Activated CD4-positive, alpha-beta memory T cell treated with anti-CD3 and anti-CD28 coated beads for 36 hours (primary cell): ENCODE measurements at places on chromosomes 3 and 15.
A peak's percentile ranks its signal among the peaks of the same experiment; 100 is the strongest.

DNA sequence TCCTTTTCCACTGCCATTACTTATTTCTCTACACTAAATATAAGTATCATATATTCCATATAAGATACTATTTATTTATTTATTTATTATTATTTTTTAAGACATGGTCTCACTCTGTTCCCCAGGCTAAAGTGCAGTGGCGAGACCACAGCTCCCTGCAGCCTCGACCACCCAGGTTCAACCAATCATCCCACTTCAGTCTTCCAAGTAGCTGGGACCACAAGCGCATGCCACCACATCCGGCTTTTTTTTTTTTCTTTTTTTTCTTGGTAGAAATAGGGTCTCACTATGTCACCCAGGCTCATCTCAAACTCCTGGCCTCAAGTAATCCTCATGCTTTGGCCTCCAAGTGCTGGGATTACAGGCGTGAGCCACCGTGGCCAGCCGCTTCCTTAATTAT, 56.6 kb downstream of the TP53BP1 start:
- H3K4me3 ChIP-seq, result no peak overlapping the region
- H3K4me1 ChIP-seq, result peaks cover 8% of the 10 kb centered on the region
- DNase-seq, result no peak
- no peak overlapping the region for H3K27ac ChIP-seq

GRCh38 chr3:76021376-76021775, 236.0 kb upstream of the ZNF717 start:
- H3K4me1 ChIP-seq, result no peaks in the 10 kb centered on the region
- no peaks in the 10 kb centered on the region for H3K36me3 ChIP-seq
- H3K27me3 ChIP-seq, result no peaks in the 10 kb centered on the region
- H3K4me3 ChIP-seq, result no peak overlapping the region

DNA sequence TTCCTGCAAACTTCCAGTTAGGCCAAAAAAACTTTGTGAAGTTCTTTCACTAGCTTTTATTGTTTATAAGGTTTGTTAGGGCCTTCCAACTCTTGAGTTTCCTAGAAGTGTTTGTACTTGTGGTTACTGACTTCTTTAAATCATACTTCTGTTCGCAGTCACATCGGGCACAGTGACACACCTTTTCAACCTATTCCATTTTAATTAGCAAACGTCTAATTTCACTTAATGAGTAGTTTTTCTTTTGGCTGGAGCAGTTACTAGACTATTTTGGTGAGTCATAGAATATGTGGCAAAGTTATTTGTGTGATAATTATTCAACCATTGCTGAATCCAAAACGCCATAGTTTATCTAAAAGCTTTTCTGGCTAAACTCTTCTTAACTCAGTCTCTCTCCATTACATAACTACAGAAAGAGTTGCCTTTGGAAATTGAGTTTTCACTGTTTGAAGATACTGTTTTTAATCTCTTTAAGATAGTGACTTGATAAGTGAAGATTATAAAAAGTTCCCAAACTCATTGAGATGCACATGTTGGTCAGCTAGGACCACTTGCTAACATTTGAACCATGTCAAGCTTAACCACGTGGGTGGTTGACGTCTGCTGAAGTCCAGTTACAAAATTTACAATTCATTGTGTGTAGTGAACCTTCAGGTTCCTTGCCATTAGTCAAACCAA, 21.5 kb downstream of the CNOT10 start:
- no peak overlapping the region for H3K4me3 ChIP-seq
- no peak overlapping the region for H3K27ac ChIP-seq
- peaks cover 25% of the 10 kb centered on the region for H3K4me1 ChIP-seq
- peaks cover 37% of the 10 kb centered on the region for H3K36me3 ChIP-seq
- no peaks in the 10 kb centered on the region for H3K27me3 ChIP-seq

- no peak overlapping the region for H3K27ac ChIP-seq
- no peak for DNase-seq
- no peaks in the 10 kb centered on the region for H3K27me3 ChIP-seq
- no peak overlapping the region for H3K4me3 ChIP-seq
- peaks cover 10% of the 10 kb centered on the region for H3K4me1 ChIP-seq
Observed at GRCh38 chr3:134201201-134202130, 49.2 kb downstream of the RYK start.

DNA sequence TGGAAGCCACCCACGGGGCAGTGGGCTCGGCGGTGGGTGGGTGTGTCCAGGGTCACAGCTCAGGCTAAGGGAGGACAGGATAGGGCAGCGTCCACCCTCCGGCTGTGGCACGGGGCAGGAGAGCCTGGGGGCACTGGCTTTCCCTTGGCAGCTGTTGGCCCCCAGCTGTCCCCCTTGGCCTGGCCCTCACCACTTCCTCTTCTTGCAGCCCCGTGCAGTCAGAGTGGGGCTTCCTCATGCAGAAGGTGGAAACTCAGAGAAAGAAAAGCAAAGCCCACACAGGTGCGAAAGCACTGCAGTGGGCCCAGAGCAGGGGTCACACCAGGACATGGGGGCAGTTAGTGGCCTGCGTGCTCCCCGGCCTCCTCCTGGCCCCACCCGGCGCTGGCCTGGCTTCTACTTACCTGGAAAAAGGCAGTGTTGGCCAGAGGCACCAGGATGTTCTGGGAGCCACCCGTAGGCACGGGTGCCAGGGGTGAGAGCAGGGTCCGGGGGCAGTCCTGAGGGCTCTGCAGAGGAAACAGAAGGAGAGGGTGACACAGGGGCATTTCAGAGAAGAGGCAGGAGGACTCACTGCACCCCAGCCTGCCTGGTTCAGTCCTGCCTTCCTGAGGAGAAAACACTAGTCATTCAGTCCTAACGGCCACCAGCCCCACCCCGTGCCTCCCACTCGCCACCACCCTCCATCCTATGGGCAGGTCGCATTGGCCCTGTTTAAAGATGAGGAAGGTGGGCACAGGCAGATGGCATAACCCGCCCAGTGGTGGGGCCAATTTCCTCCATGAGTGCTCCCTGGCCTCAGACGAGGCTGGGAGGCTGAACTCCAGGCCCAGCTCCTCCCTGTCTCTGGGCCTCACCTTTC, 28.3 kb downstream of the PLXND1 start:
- H3K4me3 ChIP-seq, result no peak overlapping the region
- peak overlapping the region; percentile 52 for H3K27ac ChIP-seq
- peaks cover 23% of the 10 kb centered on the region for H3K4me1 ChIP-seq
- no peaks in the 10 kb centered on the region for H3K27me3 ChIP-seq

DNA sequence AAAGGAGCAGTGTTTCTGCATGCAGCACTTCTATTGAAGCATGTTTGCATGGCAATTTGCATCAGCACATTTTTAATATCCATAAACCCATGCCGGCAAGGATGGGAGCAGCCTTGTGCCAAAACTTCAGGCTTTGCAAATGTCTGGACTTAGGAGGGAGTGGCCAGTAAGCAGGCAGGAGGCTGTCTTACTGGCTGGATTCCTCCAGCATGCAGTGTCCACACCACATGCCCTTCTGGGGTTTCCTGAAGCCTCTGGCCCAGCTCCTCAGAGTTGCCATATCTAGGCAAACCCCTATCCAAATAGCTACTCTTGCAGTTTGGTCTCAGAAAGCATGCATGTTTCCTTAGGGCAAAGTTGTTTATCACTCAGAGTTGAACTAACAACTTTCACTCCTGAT, 139.1 kb upstream of the MRPS22 start:
- H3K27ac ChIP-seq, result no peak overlapping the region
- H3K27me3 ChIP-seq, result peaks cover 4% of the 10 kb centered on the region
- no peak overlapping the region for H3K4me3 ChIP-seq
- no peaks in the 10 kb centered on the region for H3K36me3 ChIP-seq
- no peak for DNase-seq

GRCh38 chr15:43516185-43516584, 1.2 kb upstream of the MAP1A start:
- DNase-seq, result no peak
- peaks cover 27% of the 10 kb centered on the region for H3K4me1 ChIP-seq

DNA sequence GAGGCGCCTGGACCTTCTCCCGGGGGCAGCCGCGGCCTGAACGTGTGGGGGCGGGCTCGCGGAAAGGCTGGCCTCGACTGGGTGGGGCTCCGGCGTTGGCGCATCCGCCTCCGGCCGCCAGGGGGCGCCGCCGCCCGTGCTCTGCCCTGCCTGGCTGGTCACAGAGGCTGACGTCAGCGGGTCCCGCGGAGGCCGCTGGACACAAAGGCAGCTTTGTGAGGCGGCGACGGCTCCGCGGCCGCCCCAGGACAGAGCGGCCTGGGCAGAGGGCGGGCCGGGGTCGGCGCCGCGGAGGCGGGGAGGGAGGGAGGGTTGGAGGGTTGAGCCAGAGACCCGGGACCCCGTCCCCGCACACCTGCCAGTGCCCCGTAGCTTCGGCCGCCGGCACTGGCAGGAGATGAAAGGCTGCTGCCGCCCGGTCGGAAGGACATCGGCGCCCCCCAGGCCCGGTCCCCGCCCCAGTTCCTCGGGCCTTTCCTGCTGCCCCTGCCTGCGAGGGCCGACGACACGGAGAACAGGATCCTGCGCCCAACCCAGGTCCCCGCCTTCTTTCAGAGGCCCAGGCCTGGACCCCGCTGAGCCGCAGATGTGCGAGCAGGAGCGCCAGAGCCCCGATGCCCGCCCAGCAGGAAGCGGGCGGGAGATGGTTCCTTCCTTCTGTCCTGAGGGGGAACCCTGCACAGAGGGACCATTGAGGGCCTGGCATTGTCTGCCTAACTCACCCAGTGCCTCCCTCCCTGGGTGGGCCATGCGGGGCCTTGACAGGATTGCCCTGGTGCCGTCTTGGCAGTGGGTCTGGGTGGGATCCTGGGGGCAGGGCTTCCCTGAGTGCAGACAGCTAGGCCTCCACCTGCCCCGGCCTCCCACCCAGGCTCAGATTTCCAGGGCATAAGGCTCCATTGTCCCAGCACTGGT, 8.7 kb upstream of the SEMA3B start:
- peak overlapping the region; percentile 69 for H3K27ac ChIP-seq
- H3K4me3 ChIP-seq, result peak overlapping the region; percentile 59
- DNase-seq, result peak; percentile 92
- H3K27me3 ChIP-seq, result no peaks in the 10 kb centered on the region
- peaks cover 6% of the 10 kb centered on the region for H3K4me1 ChIP-seq

- peaks cover 2% of the 10 kb centered on the region for H3K36me3 ChIP-seq
- no peak for DNase-seq
- no peak overlapping the region for H3K4me3 ChIP-seq
- H3K27ac ChIP-seq, result no peak overlapping the region
Observed at GRCh38 chr15:100439514-100439913, 89.2 kb downstream of the CERS3 start.

DNA sequence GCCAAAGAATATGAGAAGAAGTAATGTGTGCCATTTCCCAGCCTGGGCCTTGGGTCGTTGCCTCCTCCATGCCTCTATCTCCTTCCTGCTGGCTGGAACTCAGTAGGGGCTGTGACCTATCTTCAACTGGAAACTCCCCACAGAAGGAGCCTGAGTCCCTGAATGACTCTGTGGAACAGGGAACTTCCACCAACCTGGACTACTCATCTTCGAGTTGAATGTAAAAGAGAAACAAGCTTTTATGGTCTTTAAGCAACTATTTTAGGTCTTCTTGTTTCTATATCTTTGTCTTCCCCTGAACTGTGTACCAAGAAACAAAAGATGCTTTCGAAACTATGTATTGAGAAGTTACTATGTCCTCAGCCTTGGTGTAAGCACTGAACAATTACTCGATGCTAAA, 355.3 kb upstream of the NR2F2 start:
- H3K4me3 ChIP-seq, result no peak overlapping the region
- H3K27ac ChIP-seq, result no peak overlapping the region
- no peaks in the 10 kb centered on the region for H3K4me1 ChIP-seq
- no peaks in the 10 kb centered on the region for H3K36me3 ChIP-seq
- DNase-seq, result no peak

- no peak overlapping the region for H3K4me3 ChIP-seq
- DNase-seq, result no peak
- no peaks in the 10 kb centered on the region for H3K36me3 ChIP-seq
Observed at GRCh38 chr3:81048058-81048665, 713.3 kb downstream of the GBE1 start.

DNA sequence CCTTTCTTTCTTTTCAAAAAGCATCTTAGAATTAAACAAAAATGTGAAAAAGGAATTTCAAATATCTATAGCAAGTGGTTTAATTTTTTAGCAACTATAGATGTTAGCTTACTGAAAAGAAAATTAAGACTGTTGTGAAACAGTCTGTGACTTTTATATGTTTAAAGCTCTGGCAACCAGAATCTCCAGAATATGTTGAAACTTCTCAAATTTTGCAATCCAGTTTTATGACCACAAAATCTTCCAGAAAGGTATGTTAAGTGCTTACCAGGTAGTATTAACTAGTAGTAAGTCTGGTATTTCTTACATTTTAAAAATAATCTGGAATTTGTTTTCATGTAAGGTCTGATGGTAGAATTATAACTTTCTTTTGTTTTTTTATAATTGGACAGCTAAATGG, 235.0 kb downstream of the SLC9A9 start:
- DNase-seq, result no peak
- no peaks in the 10 kb centered on the region for H3K4me1 ChIP-seq
- no peak overlapping the region for H3K4me3 ChIP-seq
- H3K36me3 ChIP-seq, result peaks cover 3% of the 10 kb centered on the region

DNA sequence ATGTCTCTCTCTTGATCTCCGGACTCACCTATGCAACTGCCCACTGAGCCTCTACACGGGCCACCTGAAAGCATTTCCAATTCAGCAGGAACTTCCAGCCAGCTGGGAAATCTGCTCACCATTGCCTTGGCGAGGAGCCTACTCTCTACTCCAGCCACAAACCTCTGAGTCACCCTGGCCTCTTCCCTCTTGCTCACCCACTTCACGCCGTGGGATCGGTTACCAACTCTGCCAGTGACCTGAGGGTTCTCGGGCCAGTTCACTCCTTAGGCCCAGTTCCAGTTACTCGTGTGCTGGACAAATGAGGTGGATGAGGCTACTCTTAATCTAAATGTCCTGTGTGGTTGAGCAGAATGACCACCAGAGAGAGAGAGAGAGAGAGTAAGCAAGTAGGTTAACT, 70.1 kb downstream of the CEMIP start:
- H3K4me3 ChIP-seq, result no peak overlapping the region
- DNase-seq, result no peak
- no peaks in the 10 kb centered on the region for H3K36me3 ChIP-seq
- H3K4me1 ChIP-seq, result no peaks in the 10 kb centered on the region
- H3K27ac ChIP-seq, result no peak overlapping the region
- H3K27me3 ChIP-seq, result peaks cover 18% of the 10 kb centered on the region

GRCh38 chr15:73865904-73866303, 7.5 kb upstream of the TBC1D21 start:
- H3K4me3 ChIP-seq, result no peak overlapping the region
- H3K27ac ChIP-seq, result no peak overlapping the region
- H3K36me3 ChIP-seq, result no peaks in the 10 kb centered on the region
- no peak for DNase-seq
